ENCODE measurements at places on chromosomes 5 and 9.
A peak's percentile ranks its signal among the peaks of the same experiment; 100 is the strongest.

DNA sequence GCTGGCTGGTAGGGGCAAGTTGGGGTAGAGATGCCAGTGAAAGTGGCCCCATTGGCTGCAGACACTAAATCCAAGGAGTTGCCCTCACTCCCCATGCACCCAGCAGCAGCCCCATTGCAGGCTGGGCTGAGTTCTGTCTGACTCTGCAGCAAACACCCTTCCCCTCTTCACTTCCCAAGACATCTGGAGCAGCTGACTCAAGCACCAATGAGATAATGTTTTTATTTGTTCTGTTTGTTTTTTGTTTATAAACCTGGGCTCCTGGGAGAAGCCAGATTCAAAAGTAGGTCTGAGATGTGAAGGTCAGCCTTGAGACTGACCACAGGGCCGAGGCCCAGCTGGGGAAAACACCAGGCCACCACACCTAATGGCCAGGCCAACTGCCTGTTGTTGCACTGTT, 545.9 kb upstream of the KLF4 start:
- no peak for DNase-seq

DNA sequence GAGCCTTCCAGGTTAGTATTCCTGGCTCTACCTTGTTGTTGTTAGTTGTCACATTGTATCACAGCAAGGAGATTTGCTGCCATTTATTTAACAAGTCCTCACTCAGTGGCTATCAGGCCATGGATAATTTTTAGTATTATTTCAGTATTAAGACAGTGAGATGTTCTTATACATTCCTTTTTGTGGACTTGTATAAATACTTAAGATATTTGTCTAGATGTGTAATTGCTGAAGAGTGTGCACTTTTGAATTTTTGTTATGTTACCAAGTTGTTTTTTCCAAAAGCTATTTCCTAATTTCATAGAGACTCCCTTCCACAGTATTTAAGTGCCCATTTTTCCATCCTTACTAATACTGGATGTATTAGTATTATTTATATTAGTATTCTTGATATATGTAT, 22.0 kb downstream of the SLC36A1 start:
- DNase-seq = no peak

GRCh38 chr5:136620016-136620419, 254.7 kb upstream of the TRPC7 start:
- peak; percentile 46 for DNase-seq

DNA sequence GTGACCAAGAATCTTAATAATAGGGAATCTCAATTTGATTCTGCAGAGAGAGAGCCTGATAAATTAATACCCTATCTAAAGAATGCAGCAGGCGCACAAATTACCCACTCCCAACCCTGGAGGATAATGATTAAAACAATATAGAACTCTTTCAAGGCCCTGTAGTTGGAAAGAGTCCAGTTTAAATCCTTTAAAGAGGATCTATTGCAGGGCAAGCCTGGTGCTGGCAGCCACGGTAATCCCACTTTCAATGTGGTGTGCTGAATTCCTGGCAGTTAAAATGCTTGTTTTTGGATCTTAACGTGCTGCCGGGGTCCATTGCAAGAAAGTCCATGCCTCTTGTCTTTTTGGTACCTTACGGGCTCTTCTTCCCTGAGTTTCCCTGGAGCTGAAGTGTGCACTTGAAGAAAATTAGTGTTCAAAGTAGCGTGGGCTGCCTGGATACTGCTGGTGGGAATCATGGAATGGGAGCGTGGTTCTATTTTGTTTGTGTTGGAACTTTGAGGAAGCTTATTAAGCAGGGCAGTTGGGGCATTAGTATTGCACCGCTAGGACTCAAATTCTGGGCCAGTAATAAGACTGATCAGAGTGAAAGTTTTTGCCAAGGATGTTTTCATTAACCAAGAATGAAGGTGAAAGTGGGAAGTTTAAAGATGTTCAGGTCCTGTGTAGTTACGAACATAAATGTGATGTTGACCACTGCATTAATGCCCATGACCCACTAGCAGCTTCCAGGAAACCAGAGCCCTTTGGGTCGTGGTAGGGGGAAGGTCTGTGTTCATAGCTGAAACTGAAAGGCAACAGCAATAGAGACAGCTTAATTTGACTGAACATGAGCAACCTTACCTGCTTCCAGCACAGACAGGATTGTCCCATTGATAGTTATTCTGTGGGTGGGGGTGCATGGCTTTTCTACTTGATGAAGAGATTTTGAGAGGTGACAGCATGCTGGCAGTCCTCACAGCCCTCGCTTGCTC, 20.8 kb downstream of the MARCHF6 start:
- no peak for DNase-seq

DNA sequence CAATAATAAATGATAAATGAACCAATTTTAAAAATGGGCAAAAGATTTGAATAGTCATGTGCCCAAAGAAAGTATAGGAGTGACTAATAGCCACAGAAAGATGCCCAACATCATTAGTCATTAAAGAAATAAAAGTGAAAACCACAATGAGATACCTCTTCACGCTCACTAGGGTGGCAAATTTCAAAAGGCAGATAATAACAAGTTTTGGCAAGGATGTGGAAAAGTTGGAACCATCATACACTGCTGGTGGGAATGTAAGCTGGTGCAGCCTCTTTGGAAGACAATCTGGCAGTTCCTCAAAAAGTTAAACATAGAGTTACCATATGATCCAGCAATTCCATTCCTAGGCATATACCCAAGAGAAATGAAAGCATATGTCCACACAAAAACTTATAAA, 1819.8 kb downstream of the MAT2B start:
- DNase-seq = peak; percentile 1

- DNase-seq = no peak
Measured at GRCh38 chr5:165400086-165400485, 1894.7 kb downstream of the MAT2B start.

- DNase-seq = no peak
Measured at GRCh38 chr9:126411948-126412284, 85.3 kb downstream of the MVB12B start.

GRCh38 chr5:119292701-119293515, 62.9 kb upstream of the TNFAIP8 start:
- no peak for DNase-seq
